CD14-positive monocyte (primary cell): ENCODE measurements at places on chromosomes 5 and 9.

GRCh38 chr9:33921967-33922895 lies 105.3 kb downstream of the UBE2R2 start:
- no peak for DNase-seq

DNA sequence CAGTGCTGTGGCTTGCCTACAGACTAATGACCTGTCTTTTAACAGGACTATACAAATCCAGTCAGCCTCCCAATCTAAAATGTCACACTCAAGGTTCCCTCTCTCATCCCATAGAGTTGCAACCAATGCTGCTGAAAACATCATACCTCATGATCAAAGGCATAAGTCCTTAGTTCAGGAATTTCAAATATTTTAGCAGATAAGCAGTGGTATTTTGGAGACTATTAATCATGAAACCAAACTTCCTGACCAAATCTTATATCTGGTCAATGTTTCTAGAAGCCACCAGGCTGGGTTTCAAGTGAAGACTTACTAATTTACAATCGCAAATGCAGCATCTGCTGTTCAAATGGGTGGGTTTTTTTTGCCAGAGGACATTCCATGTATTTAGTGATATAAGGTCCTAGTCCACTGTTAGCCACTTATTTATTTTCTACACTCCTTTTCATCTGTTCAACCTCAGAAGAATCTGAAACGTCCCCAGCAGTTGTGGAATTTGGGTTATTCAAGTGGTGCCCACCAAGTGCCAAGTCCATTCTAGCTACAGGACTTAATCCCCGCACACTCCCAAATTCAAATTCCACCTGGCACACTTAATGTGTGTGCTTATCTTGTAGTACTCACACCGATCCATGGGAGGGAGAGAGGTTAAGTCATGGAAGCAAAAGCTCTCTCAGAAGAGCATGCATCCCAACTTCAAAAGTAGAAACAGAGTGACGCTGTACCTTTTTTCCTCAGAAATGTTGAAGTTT lies 5.8 kb downstream of the TAS2R1 start:
- no peak for DNase-seq

DNA sequence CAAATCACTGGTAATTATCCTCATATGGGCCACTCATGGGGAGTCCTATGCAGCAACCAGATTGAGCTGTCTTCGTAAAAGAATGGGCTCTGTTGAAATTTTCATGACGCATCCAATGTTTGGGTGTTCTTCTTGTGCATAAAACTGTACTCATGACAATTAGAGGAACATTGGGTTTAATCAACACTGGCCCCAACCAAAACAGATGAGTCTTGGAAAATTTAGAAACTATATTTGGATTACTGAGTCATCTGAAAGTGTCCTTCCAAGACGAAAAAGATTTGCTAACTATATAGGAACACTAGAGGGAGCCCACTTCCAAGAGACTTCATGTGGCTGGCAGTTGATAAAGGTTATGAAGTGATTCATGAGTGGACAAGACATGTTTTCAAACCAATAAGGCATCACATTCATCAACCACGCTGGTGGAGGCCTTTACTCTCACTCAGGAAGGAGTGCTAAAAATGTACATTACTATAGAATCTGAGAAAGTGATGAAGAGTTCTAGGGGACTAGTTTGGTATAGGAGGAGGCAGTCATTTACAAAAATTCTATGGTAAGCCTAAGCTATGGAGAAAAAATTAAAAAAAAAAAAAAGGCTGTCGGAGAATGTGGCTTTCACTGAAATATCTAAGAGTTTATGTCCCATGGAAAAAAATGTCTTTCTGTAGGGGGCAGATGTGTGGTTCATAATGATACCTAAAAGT lies 313.5 kb downstream of the PRDM9 start:
- DNase-seq, result no peak

DNA sequence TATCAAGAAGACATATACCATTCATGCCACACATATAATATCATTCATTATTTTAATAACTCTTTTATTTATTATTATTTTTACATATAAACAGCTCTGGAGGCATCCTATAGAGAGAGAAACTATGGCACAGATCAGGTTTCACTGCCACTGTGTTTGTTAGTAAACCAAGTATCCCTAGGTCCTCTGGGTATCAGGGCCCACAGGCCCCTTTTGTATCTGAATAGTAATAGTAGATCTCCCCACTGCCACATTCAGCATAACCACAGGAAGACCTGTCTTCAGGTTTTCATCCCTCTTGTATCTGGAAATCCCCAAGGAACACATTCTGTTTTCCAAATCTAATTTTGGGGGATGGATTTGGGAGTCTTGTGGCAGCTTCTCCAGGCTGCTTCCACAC lies 94.0 kb downstream of the SPATA31D1 start:
- DNase-seq, result no peak

DNA sequence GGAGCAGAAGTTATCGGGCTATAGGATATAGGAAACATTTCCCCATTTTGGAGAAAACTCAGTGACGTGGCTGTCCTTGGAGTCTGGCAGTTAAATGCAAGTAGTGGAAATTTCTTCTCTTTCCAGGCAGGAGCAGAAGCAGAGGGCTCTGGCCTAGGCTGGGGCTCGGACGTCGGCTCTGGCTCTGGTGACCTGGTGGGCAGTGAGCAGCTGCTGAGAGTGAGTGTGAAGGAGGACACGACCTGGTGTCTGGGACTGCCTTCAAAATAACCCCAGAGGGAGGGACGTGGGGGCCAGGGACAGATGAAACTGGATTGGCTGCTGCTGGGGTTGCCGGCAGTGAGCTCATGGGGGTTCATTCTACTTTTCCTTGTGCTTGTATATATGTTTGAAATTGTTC lies 79.5 kb downstream of the COL15A1 start:
- DNase-seq, result no peak

GRCh38 chr9:133992780-133993634 lies 883 bp upstream of the VAV2 start:
- DNase-seq, result peak; percentile 51

DNA sequence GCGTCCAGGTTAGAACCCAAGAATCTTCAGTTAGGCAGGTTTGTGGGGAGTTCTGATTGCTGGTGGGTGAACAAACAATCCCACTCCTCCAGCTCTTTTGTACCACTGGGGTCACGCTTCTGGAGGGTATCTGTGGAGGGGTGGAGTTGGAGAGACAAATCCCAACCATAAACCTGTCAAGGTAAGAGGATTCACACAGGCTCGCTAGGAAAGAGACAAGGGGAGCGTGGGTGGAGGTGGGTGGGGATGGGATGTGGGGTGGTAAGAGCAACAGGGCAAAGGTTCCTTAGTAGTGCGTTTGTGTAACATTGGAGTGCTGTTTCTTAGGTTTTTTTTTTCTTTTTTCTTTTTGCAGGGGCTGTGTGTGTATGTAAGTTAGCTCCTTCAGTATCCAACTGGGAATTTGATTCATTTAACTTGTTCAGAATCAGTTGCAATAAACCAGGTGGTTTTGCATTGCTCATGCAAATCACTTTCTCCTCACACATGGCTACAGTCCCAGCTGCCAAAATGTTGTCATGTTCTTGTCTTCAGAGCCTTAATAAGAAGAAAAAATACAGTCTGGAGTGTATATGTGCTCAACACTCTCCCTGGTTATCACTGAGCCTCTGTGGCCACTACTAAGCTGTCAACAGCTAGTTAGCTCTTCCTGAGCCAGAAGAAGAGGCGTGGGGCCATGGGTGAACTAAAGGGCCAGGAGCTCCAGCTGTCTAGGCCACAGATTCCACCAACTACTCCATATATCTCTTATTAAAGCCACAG lies 164.0 kb upstream of the RAD23B start:
- DNase-seq, result no peak

- no peak for DNase-seq
Measured at GRCh38 chr9:71179183-71179582, 57.8 kb upstream of the TRPM3 start.
